ENCODE measurements at places on chromosomes 13 and 19.

DNA sequence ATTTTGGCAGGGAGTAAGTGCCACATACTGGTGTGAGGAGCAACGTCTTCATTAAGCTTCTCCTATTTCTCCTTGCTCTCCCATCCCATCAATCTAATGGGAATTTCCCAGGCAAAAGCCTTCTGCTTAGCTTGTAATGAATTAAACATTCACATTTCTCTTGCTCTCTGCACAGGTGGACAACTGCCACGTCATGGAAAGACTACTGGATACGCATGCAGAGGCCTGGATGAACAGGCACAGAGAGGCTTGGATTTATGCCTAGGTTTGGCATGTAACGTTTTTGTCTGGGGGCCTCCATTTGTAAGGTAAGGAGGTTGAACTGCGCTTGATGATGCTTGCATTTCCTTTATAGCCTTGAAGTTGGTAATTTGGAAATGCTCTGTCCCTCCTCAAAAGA, 374.8 kb downstream of the KLF12 start:
- no peak for DNase-seq

DNA sequence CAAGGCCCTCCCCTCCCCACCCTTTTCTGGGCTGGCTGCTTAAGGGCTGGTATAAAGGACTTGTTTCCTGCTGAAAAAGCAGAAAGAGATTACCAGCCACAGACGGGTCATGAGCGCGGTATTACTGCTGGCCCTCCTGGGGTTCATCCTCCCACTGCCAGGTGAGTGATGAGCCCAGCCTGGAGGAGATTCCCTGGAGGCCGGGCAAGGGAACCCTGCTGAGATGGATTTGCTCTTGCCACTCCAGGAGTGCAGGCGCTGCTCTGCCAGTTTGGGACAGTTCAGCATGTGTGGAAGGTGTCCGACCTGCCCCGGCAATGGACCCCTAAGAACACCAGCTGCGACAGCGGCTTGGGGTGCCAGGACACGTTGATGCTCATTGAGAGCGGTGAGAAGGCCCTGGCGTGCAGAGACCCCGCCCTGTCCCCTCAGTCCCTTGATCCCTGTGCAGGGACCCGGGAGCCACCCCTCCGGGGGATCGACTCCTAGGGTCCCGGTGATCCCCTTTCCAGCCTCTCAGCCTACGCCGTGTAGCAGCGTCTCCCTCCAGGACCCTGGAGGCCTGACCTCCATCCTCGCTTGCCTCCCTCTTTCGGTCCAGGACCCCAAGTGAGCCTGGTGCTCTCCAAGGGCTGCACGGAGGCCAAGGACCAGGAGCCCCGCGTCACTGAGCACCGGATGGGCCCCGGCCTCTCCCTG, at the start of gene CD177:
Gene CD177 (plus strand): TSS at position 81 of the 699 bp plus-strand sequence. CDS start 29 bp downstream, at position 110.
- no peak for DNase-seq

DNA sequence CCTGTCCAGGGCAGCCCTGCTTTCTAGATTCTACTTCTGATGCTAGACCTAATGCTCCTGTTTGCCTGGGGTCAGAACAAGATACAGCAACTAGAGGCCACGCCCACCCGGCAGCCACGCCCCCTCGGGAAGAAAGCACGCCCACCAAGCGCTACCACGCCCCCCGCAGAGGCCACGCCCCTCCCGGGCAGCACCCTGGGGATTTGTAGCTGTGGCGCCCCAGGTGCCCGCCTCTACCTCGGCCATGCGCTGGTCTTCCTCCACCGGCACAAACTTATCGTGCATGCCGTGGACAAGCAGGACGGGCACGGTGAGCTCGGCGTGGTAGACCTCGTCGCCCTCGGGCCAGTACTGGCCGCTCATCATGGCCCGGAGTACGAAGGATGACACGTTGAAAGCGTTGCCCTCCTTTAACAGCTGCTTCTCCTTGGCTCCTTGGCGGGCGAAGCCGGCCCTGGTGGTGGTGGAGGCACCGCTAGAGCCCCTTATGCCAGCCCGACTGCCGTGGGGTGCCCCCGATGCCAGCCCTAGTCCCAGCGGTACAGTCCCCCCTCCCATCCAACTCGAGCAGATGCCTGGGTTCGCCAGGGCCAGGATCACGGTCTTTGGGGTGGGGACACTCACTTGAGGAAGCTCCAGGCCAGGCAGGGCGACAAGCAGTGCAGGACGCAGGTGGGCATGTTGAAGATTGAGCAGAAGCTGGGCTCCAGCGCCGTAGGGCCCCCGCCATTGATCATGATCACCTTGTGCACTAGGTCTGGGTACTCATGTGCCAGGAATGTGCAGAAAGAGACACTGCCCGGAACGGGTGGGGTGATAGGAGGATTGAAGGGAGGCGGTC, 9.0 kb downstream of the ABHD8 start:
- DNase-seq, result no peak

DNA sequence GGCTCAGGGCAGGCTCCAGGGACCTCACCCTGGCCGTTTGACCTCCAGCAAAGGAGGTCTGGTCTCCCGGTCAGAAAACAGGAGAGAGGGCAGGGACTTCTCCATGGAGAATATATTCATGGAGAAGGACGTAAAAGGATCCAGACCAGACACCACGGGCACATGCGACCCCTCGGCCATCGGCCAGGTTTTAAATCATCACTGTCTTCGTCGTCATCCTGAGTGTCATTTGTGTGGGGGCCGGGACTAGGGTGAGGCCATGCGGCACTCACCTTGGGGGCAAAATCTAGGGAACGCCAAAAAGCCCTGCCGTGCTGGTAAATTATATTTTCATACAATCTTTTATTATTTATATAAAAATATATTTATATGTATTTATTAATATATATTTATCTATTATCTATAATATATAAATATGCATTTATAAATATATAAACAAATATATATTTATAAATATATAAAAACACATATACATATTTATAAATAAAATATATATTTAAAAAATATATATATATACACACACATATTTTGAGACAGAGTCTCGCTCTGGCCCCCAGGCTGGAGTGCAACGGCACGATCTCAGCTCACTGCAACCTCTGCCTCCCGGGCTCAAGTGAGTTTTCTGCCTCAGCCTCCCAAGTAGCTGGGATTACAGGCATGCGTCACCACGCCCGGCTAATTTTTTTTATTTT, 75.4 kb downstream of the GADD45B start:
- no peak for DNase-seq

- DNase-seq, result no peak
Measured at GRCh38 chr13:111664696-111665095, 344.3 kb downstream of the TEX29 start.

- DNase-seq, result no peak
Measured at GRCh38 chr13:65623148-65623547, 1607.0 kb downstream of the PCDH9 start.

- no peak for DNase-seq
Measured at GRCh38 chr19:511101-511851, 4.0 kb downstream of the TPGS1 start.

GRCh38 chr19:2853015-2853606, 11.8 kb downstream of the ZNF555 start:
- no peak for DNase-seq
